ENCODE measurements at places on chromosomes 11 and 22.
A peak's percentile ranks its signal among the peaks of the same experiment; 100 is the strongest.

DNA sequence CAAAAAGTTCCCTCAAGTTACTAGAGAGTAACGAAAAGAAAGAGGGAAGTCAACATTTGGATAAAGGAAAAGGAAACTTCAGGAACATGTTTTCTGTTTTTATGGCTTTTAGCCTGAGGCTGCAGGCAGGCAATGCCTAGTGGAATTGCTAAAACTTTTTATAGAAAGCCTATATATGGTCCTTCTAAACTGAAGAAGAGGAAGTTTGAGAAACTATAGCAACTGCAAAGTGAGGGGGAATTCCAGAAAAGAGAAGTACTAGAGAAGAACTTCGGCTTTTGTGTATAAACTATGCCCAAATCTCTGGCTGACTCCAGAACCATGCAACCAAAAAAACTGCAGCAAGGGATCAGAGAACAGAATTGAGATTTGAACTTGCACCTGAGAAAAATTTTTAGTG, 74.3 kb upstream of the ARHGAP42 start:
- no peak for DNase-seq

GRCh38 chr22:25368271-25368670, 148.8 kb downstream of the CRYBB2 start:
- DNase-seq: peak; percentile 89

GRCh38 chr11:18265949-18266348, at the start of gene SAA1:
Gene SAA1 (plus strand): TSS chr11:18266264. CDS start chr11:18266888, 624 bp downstream.
- DNase-seq: no peak

DNA sequence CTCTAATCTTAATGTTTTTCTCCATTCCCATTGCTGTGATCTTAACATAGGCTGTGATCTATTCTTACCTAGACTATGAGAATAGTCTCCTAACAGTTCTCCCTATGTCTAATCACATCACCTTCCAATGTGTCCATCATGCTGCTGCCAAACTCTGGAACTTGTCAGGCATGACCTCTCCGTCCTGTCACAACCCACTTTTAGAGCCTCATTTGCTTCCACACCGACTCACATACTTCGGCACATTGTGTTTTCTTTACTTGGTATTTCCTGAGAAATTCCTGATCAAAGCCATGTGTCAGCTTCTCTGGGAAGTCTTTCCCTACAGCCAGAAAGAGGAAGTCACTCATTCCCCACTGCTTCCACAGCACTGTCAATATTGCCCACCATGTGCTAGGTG, 40.5 kb upstream of the BIRC3 start:
- DNase-seq: no peak

- DNase-seq: no peak
Measured at GRCh38 chr11:11125618-11126017, 227.4 kb downstream of the CSNK2A3 start.

DNA sequence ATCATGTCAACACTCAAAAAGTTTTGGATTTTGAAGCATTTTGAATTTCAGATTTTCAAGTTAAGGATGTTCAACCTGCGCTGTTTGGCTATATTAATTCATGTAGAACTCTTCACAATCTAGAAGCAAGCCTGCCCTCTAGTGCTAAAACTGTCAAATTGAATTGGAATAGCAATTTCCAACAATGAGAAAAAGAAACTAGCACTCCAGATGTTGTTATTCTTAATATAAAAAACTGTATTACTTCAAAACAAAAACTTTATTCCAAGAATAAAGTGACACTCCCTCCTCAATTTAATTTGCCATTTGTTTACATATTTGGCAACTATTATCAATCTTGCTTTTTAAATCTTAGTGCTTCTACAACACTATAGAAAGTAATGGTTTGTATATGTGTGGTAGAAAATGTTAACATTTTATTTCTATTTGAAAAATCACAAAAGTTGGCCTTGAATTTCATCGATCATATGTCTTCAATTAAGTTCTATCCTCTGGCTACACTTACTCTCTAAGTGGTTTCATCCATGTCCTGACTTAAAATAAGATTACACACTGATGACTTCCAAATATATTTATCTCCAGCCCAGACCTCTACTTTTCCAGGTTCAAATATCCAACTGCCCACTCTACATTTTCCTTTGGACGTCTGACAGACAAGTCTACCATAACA, 36.6 kb downstream of the DCUN1D5 start:
- peak; percentile 29 for DNase-seq
